ENCODE measurements at places on chromosomes 3 and 15. TPM values are rescaled to one million over a fixed set of nuclear protein-coding genes. Genes with fewer than 3 reads are reported as not detected.

ZNF620 gene
- total RNA-seq, result 1.9 TPM

MB21D2 gene
- total RNA-seq, result 0.39 TPM

DNA sequence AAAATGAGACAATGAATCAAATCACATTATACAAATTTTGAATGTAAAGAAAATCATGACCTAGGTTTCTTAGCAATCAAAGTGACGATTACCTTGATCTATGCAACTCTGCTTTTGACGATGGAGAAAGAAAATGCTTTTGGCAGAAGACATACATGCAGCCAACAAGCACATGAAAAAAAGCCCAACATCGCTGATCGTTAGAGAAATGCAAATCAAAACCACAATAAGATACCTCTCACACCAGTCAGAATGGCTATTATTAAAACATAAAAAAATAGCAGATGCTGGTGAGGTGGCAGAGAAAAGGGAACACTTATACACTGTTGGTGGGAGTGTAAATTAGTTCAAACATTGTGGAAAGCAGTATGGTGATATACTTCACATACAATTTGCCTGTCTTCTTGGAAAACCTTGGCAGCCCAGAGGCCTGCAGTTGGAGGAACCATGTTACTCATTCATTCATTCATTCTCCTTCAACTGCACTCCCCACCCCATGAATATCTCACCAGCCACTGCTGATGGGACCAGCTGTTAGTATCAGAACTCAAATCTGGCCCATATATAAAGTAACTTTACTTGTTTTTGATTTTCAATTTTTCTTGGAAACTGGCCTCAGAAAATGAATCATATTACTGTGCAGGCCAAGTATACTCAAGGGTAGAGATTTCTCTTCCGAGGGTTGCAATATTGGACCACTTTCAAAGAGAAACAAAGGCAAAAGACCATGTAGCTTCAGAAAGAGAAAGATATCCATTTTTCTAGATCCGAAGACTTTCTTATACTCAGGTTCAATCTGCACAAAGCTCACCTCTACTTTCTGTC is 358.6 kb upstream of the ARHGEF26 start:
- DNase-seq, result no peak

GRCh38 chr3:29868543-29869101 is 587.8 kb downstream of the RBMS3 start:
- no peak for DNase-seq

GRCh38 chr3:188184160-188184559 is 30.2 kb downstream of the LPP start:
- DNase-seq, result no peak

DNA sequence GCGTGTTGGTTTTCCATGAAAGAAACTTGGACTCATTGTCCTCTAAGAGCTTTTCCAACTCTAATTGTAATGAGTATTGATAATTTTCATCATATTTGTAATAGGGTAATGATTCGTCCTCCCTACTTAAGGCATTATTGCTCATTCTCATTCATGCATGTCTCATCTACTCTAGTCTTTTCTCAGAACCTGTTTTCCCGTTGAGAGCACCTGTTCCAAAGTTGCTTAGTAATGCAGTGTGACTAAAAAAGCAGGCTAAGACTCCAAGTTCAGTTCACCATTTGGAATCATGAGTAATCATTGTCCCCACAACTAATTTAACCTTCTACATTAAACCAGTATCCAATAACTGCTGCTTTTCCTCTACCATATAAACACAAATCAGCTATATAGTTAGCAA is 84.0 kb downstream of the FILIP1L start:
- no peak for DNase-seq

DNA sequence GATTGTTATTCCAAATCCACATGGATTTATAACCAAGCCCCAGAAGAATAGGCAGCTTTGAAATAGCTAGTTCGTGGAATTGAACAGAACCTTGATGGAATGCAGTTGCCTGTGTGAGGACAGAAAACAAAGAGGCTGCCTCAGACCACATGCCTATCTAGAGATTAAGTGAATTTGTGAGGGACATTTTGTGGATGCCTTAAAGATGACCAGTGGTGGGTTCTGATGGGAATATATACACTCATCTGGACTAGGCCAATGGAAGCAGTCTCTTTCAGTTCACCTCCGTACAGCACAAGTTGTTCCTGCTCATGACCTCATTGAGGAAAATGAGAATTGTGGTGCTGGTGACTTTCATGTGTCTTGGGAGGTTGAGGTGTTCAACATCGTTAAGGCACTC is 63.2 kb upstream of the PYDC2 start:
- no peak for DNase-seq

DNA sequence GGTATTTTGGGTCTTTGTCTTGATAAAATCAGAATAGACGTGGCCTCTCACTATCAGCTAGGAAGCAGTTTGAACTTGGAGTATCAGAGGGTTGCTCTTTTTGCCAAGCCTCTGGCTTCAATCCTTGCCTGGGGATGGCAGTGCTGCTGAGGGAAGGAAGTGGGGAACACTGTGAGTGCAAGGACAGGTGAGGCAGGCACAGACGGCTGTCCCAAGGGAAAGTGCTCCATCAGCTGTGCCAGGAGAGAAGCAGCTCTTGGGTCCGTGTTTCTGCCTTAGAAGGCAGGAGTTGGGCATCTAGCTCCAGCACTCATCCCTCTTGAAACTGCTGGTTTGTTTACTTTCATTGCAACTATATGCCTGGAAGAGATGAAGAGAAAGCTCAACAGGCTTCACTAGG is 33.2 kb downstream of the PML start:
- no peak for DNase-seq

DNA sequence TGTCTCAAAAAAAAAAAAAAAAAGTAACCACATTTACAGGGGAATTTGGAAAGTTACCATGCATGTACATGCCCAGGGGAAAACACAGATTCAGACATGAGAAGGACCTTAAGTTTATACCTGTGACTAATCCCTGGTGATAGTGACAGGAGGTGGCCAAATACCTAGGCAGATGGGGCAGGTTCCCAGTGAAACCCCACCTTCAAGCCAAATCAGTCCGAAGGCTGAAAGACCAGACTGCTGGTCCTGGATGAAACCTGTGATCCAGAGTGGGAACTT is 15.8 kb downstream of the SPCS1 start:
- DNase-seq, result no peak

DNA sequence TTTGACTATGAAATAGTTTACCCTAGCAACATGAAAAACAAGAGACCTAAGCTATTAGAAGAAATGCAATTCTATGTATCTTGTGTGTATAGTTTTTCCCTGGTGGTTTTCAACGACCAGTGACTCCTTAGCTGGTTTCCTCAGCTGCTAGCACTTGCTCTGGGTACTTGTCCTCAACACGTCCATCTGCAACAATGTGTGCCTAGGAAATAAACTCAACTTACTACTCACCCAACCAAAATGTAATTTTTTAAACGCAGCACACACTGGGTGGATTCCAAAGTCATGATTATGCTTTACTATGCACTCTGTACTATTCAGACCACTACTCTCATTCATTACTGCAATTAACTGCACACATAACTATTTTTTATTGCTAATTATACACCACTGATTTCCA is 31.0 kb downstream of the CPA3 start:
- DNase-seq, result no peak

DNA sequence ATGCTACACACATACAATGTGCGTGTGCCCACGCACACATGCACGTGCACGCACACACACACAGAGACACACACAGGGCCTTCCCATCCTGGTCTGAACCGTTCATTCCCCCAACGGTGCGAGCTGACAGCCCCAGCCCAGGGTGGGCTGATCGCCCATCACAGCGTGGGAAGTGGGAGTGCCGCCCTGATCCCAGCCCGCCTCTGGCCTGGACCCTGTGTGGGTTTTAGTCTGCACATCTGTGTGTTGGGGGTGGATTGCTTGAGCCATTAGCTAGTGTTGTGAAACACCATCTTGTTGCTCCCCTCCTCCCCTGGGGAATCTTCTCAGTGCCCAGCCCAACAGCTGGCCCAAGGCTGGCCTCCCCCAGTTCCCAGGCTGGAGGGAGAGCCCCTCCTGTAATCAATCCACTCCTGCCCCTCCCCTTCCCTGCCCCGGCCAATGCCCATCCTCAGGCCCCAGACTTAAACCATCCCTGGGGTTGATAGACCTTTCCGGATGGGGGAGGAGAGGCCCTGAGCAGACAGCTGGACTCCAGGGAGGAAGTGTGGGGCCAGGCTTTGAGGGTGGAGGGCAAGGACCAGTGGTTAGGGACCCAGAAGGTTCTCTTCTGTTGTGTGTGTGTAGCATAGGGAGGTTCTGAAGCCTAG is 8.3 kb downstream of the SEMA3G start:
- DNase-seq, result peak; percentile 41
